ENCODE measurements at places on chromosomes 4 and X.

DNA sequence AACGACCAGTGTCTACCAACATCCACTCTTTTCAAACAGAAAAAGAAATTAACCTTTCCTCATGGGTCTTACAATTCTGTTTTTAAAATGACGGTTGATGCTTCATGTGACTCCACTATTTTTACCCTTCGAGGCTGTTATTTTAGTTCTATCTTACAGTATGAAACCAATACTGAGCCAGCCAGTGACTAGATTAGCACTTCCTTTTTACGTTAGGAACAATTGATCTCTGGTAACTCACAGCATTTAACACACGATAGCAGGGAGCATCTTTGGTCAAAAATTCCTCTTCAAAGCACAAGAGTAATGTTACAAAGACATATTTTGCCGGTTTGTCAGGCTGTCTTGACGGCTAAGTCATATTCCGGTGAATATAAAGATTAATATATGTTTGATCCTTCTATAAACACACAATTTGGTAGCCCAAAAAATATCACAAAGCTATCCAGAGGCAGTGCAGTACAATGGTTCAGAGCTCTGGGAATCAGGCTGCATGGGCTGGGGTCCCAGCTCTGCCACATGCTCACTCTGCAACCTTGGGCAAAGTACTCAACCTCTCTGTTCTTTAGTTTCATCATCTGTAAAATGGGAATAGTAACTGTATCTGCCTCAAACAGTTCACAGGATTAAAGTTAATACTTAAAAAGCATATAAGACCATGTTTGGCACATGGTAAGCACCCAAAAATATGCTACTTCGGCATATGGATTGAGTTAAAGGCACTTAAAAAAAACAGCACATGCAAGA lies 62.9 kb upstream of the TXK start:
- DNase-seq, result no peak

GRCh38 chrX:69080855-69081465 lies 84.3 kb downstream of the PJA1 start:
- no peak for DNase-seq

- no peak for DNase-seq
These were observed 582.1 kb upstream of the TENM3 start for GRCh38 chr4:181661090-181661489.

- no peak for DNase-seq
These were observed 2.8 kb downstream of the SOD3 start for GRCh38 chr4:24798036-24798610.

DNA sequence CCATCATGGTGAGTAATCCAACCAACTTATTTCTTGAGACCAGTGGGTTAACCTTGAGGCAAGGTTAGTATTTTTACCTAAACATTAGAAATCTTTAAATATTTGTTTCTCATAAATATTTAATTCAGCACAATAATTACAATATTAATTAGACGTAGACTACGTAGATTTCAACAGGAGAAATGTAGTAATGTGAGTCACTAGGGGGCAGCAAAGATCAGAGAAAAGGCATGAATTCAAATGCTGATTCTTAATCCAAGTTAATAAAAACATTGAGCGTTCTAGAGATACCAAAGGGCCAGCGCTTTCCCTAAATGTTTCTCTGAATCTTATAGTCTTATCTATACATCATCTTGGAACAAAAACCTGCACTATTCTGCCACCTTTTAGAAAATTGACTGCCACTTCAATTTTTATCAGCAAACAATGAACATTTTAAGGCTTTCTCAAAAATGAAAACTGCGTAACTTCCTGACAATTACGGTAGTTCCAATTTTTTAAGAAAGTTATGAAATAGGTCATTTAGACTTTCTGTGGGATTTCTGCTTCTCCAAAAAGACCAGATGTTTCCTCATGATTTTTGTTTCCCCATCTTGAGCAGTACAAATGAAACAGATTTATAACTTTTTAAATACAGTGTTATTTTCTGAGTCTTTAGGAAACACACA lies 180.7 kb downstream of the GASK1B start:
- DNase-seq, result no peak

DNA sequence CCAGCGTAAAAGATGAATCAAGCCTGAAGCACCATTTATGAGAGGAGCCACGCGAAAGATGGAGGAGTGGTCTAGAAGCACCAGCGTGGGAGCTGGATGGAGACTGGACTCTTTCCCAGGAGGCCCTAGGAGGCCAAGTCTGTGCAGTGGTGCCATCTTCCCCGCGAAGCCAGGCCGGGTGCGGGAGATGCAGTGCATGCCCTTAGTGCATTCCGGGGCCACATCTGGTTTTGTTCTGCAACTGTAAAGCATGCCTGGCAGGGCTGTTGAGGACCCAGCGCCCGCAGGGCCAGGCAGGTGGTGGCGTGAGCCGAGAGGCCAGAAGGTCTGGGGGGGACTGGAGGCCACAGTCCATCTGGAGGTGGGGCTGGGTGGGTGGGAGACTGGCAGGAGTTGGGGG lies 78.6 kb upstream of the ADRA2C start:
- no peak for DNase-seq

DNA sequence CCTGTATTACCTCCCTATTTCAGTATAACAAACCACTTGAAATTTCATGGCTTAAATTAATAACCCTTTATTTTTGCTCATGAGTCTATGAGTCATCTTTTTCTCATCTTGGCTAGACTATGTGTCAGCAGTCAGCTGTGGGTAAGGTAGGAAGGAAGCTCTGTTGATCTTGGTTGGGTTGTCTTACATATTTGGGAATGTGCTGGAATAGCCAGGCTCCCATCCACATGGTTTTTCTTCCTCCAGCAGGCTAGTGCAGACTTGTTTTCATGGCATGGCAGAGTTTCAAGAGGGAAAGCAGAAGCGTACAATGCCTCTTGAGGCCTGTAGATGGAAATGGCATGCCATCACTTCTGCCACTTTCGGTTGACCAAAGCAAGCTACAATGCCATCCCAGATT lies 89.7 kb downstream of the LINC00632 start:
- no peak for DNase-seq

DNA sequence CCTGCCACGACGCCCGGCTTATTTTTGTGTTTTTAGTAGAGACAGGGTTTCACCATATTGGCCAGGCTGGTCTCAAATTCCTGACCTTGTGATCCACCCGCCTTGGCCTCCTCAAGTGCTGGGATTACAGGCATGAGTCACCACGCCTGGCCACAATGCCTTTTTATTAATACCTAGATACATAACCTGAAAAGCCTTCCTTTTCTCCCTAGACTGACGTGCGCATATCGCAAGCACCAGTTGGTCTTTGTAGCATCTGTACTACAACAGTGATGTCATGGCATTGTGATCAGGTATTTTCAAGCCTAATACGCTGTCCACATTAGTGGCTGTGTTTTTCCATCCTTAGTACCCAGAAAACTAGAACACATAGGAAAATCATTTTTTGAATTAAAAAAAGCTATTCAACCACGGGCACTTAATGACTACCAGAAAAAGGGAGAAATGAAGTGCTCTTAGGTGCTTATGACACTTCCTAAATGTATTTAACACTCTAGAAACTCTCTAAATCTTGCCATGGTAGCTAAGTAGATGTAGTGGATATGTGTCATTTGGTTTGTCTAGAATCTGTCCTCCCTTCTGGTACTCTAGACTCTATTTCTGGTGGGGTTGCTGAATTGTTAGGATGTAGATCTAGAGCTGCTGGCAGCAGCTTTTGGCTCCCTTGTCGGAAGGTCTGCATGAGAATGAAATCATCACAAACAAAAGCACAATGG lies 707.8 kb downstream of the STIM2 start:
- DNase-seq, result no peak

DNA sequence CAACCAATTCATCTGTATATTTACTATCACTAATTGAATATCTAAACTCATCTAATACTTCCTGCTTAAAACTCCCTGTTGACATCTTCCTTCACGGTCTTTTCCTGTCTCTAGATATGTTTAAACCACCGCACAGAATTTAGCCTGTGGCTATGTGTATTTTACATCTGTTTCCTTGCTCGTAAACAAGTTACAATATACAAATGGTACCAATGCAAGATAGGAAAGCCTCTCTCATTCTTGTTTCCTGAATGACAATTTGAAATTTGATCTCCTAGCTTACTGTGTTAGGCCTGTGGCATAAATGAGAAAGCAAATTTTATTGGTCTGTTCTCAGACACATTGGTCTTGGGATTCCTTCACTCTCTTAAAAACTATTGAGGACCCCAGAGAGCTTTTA lies 89.7 kb upstream of the PCDH7 start:
- DNase-seq, result no peak

DNA sequence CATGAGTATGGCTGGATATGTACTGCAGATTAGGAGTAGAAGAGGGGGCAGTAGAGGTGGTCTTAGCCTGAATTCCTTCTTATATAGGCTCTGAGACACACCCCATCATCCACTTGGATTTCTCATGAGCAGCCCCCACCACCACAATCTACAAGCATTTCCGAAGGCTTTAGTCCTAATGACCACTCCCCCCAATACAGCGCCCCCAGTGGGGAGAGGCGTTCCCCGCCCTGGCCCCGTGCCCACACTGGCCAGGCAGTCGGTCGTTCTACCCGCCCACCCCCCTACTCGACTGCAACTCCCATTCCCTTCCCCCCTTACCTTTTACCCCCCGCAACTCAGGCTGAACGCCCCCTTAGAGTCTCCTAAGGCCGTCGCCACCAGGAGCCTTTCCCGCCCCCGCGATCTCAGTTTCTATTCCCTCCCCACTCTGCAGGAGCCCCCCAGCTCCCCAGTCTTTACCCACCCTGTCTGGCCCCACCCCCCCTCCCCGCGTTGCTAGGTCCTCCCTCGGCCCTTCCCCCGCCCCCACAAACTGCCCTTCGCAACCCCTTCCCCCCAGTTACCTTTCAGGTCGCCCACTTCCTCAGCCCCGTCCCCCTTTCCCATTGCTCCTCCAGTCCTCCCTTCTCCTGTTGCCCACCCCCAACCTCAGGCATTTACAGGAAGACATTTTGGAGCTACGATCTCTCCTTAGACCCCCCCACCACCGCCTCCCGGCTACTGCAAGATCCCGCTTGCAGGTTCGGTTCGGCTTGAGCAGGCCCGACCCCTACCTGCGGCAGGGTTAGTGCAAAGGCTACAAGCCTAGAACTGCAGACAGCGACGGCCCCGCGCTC lies 468 bp downstream of the ZMYM3 start:
- DNase-seq, result peak; percentile 77

GRCh38 chr4:11632483-11632882 lies 203.8 kb upstream of the HS3ST1 start:
- no peak for DNase-seq

DNA sequence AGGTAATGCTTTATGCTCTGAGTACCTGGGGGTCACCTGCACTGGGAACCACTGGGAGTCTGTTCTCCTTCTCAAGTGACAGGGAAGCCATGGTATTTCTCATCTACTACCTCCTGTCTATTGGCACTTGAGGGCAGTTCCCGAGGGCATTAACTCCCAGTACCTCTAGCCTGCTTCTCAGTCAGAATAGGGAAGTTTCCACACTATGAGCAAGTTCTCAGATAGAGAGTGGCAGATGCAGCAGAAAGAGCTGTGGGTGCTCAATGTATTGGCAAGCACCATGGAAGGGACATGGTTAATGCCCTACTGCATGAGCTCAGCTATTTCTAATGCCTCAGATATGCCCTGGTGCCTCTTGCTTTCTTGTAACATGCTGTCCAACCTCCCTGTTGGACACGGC lies 74.1 kb downstream of the ANOS1 start:
- DNase-seq, result no peak

DNA sequence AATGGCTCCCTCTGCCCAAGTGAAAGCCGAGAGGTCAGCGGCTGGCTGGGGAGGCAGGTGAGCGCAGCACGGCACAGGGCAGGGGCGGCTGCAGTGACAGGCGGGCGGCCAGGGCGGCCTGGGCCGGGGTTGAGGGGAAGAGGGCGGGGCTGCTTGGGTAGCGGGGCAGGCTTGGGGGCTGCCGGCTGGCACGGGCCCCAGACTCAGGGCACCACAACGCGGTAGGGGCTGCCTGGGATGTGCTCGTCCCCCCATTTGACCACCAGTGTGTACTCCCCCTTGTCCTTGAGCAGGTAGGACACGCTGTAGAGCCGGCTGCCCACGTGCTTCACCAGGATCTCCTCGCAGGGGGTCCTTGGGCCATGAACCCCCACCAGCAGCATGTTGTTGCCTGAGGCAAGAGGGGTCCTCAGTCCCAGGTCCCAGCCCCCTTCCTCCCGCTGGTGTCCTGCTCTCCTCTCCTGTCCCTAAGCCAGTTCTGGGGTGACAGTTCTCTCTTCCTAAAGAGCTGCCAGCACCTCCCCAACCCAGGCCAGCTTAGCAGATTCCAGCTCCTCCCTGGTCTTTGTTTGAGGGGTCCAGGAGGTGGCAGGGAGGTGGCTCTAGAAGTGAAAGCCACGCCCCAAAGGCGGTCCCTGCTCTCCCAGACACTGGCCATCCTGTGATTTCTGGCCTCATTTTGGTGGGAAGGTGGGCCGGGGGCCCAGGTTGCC lies 25.6 kb downstream of the FLNA start:
- DNase-seq, result peak; percentile 34

- DNase-seq, result no peak
These were observed 78.4 kb downstream of the PLS3 start for GRCh38 chrX:115639334-115639880.

- no peak for DNase-seq
These were observed 65.6 kb upstream of the PDLIM3 start for GRCh38 chr4:185600801-185601434.

- DNase-seq, result no peak
These were observed 26.8 kb downstream of the MGST2 start for GRCh38 chr4:139692309-139693012.

GRCh38 chr4:134948110-134948642 lies 746.6 kb upstream of the PABPC4L start:
- no peak for DNase-seq

- DNase-seq, result no peak
These were observed 22.5 kb downstream of the HNRNPH2 start for GRCh38 chrX:101430457-101431078.

- no peak for DNase-seq
These were observed 97.6 kb downstream of the MGST2 start for GRCh38 chr4:139763205-139763604.

DNA sequence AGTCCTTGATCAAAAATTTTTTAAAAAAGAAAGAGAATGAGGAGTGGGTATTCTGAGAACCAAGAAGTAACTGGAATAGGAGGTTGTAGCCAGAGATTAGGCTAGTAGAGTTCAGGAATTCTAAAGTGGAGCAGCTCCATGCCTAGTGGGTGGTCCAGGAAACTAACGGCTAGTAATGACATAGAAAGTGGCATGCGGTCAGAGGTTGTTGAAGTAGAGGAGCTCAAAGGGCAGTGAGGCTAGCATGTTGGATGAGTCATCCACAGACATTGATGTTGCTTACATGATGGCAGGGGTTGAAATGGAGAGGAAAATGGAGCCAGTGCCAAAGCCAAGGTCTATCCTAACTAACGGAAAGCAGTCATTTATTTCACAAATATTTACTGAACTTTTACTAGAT lies 42.1 kb downstream of the TEX13B start:
- DNase-seq, result no peak

- DNase-seq, result no peak
These were observed 180.1 kb downstream of the SMIM20 start for GRCh38 chr4:26094076-26094475.

DNA sequence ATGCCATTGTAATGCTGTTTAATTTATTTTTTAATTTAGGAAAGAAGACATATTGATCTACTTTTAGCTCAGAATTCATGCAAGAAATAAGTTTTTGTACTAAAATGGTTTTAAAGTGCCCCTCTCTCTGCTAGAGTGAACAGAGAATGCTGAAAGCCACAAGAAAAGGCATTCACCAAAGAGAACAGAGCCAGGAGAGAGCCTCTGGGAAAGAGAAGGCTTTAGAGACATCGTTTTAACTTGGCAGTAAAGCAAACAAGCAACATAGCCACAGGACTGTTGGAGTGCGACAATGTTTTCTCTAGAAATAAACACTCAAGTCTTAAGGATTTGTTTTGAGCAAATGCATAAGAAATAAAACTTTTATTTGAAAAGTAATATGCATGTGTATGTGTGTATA lies 484.1 kb upstream of the CPEB2 start:
- no peak for DNase-seq

All from ovary (tissue), 10 donors.